ENCODE measurements at places on chromosomes 3 and 15. TPM values are rescaled to one million over a fixed set of nuclear protein-coding genes. Genes with fewer than 3 reads are reported as not detected.

Gene COL6A6
- not detected for total RNA-seq

DNA sequence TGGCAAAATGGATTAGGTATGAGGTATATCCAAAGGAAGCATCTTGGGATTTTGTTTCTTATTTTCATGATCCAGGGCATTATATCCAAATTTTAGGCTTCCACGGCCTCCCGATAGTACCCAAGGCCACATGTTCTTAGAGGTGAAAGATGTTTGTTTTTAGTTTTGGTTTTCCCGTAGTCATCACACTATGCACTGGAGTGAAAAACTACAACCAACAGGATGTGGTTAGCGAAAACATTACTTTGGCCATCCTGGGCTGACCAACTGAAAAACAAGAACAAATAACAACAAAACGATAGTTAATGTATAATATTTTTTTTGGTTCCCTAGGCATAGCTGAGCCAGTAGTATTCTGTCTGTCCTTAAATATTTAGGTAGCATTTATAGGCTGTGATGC, 749.7 kb downstream of the GRM7 start:
- H3K27ac ChIP-seq, result no peak overlapping the region
- H3K27me3 ChIP-seq, result no peaks in the 10 kb centered on the region
- no peak for DNase-seq
- no peak overlapping the region for H3K4me3 ChIP-seq
- no peaks in the 10 kb centered on the region for H3K4me1 ChIP-seq

Gene LHFPL4
- total RNA-seq, result 0.08 TPM

DNA sequence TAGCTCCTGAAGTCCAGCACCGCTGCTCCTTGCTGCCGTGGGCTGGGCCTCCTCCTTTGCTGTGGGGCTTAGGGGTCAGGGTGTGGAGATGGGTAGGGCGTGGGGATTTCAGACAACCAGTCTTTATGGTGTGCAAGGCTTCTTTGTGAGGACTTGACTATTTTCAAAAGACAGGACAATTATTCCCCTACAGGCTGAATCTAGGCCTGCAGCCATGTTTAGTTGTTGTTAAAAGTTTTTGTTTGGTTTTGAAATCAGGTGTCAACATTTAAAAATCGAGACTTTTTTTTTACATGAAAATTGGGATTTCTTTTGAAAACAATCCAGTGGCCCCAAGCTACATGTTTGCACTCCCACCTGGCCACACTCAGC, 10.6 kb downstream of the RPL32 start:
- DNase-seq, result no peak
- H3K4me3 ChIP-seq, result no peak overlapping the region
- no peak overlapping the region for H3K27ac ChIP-seq
- H3K36me3 ChIP-seq, result peaks cover 58% of the 10 kb centered on the region

- DNase-seq, result no peak
- no peaks in the 10 kb centered on the region for H3K27me3 ChIP-seq
- no peaks in the 10 kb centered on the region for H3K36me3 ChIP-seq
- peaks cover 3% of the 10 kb centered on the region for H3K4me1 ChIP-seq
- no peak overlapping the region for H3K27ac ChIP-seq
- no peak overlapping the region for H3K4me3 ChIP-seq
Measured at GRCh38 chr15:37789397-37789786, 145.0 kb upstream of the TMCO5A start.

GRCh38 chr3:16932877-16933276, 48.1 kb downstream of the PLCL2 start:
- H3K4me1 ChIP-seq, result peaks cover 32% of the 10 kb centered on the region
- no peak overlapping the region for H3K27ac ChIP-seq
- no peak for DNase-seq
- H3K27me3 ChIP-seq, result no peaks in the 10 kb centered on the region

Gene PRRT3
- total RNA-seq, result 0.58 TPM

DNA sequence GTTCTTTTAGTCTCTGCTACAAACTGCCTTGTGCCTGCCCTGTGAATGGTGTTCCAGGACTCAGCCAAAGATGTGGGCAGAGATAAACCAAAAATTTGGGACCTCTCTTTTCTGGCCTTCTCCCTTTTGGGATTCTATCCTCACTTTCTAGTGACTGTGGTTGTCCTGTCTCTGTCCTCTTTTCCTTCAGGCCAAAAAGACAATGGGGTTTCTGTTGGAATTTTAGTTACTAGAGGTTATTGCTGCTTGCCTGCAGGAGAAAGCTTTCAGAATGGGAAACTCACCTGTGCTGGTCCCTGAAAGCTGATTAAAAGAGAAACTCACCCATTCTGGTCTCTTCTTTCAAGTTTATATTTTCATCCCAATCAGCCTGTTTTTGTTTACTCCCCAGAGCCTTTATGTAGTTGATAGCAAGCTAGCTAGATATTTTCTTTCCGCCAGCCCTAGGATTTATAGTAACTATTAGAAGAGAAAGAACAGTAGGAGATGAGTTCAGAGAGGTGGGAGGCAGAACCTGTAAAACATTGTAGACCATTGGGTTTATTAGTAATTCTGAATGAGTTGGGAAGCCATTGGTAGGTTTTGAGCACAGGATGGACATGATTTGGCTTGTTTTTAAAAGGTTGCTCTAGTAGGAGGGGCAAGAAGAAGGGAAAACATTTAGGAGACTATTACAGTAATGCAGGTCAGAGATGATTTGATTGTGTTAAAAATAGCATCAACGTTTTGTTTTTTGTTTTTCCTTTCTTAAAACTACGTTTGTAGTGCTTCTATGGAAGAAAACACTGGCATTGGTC, 138.9 kb downstream of the TCF12 start:
- H3K36me3 ChIP-seq, result no peaks in the 10 kb centered on the region
- H3K4me1 ChIP-seq, result peaks cover 53% of the 10 kb centered on the region
- no peaks in the 10 kb centered on the region for H3K27me3 ChIP-seq
- no peak for DNase-seq
- H3K27ac ChIP-seq, result 0 out of 2 replicates have a peak overlapping the region, but pooled peaks have one; percentile 4
- H3K4me3 ChIP-seq, result no peak overlapping the region

DNA sequence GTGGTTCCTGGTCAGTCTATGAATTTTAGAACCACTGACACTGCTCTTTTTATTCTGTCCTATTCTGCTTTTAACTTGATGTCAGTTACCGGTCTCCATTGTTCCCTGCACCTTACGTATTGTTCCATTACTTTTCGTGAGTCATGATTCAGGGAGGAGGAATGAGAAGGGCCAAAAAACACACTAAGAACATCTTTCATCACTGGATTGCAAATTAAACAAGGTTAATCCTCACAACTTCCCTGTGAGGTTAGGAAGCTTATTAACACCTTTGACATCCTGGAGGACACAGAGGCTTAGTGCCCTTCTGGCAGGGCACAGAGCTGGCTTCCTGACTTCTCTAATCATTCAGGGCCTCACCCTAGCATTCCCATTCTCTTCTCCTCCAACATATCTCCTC, 227.6 kb upstream of the SATB1 start:
- H3K27me3 ChIP-seq, result no peaks in the 10 kb centered on the region
- no peaks in the 10 kb centered on the region for H3K4me1 ChIP-seq
- no peak overlapping the region for H3K27ac ChIP-seq
- DNase-seq, result no peak
- no peak overlapping the region for H3K4me3 ChIP-seq

GRCh38 chr3:48064292-48064829, 48.1 kb upstream of the MAP4 start:
- no peak overlapping the region for H3K27ac ChIP-seq
- H3K4me3 ChIP-seq, result no peak overlapping the region
- no peaks in the 10 kb centered on the region for H3K27me3 ChIP-seq
- H3K36me3 ChIP-seq, result peaks cover 8% of the 10 kb centered on the region
- DNase-seq, result no peak

GRCh38 chr15:80367094-80367493, 37.1 kb upstream of the ARNT2 start:
- H3K27me3 ChIP-seq, result no peaks in the 10 kb centered on the region
- H3K36me3 ChIP-seq, result no peaks in the 10 kb centered on the region
- no peaks in the 10 kb centered on the region for H3K4me1 ChIP-seq
- H3K27ac ChIP-seq, result no peak overlapping the region
- H3K4me3 ChIP-seq, result no peak overlapping the region

Gene CKMT1A
- total RNA-seq, result not detected

DNA sequence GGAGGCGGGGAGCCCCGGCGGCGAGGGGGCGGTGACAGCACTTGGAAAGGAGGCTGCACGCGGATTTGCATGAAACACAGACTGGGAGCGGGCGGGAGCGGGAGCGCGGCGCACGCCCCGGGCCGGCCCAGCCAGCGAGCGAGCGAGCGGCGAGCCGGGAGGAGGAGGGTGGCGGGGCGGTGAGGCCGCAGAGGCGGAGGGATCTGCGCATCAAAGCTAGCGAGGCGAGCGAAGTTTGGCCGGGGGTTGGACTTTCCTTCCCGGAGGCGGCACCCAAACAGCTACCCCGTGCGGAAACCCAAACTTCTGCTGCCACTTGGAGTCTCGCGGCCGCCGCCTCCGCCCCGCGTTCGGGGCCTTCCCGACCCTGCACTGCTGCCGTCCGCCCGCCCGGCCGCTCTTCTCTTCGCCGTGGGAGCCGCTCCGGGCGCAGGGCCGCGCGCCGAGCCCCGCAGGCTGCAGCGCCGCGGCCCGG, at the start of gene SMAD3:
SMAD3 (plus strand) TSS at position 72 of the 475 bp plus-strand sequence. CDS start 553 bp downstream, outside the sequence.
- peak within 1 kb of the TSS; percentile 95 for H3K27ac ChIP-seq

GRCh38 chr15:81926981-81927380, 118.8 kb downstream of the MEX3B start:
- no peaks in the 10 kb centered on the region for H3K27me3 ChIP-seq
- DNase-seq, result no peak
- no peaks in the 10 kb centered on the region for H3K36me3 ChIP-seq
- peaks cover 25% of the 10 kb centered on the region for H3K4me1 ChIP-seq
- H3K27ac ChIP-seq, result no peak overlapping the region
- no peak overlapping the region for H3K4me3 ChIP-seq

- H3K4me1 ChIP-seq, result peaks cover 20% of the 10 kb centered on the region
- H3K4me3 ChIP-seq, result no peak overlapping the region
- peak overlapping the region; percentile 59 for H3K27ac ChIP-seq
- no peaks in the 10 kb centered on the region for H3K27me3 ChIP-seq
- no peaks in the 10 kb centered on the region for H3K36me3 ChIP-seq
Measured at GRCh38 chr3:37800022-37800551, 61.6 kb upstream of the CTDSPL start.

GRCh38 chr15:75185271-75186029, 16.2 kb upstream of the C15orf39 start:
- DNase-seq, result no peak
- no peak overlapping the region for H3K4me3 ChIP-seq
- H3K4me1 ChIP-seq, result no peaks in the 10 kb centered on the region
- H3K27ac ChIP-seq, result no peak overlapping the region
- no peaks in the 10 kb centered on the region for H3K27me3 ChIP-seq

All from SJSA1 (cell line).